GM12891 (cell line): ENCODE measurements at places on chromosomes 7 and 10.

DNA sequence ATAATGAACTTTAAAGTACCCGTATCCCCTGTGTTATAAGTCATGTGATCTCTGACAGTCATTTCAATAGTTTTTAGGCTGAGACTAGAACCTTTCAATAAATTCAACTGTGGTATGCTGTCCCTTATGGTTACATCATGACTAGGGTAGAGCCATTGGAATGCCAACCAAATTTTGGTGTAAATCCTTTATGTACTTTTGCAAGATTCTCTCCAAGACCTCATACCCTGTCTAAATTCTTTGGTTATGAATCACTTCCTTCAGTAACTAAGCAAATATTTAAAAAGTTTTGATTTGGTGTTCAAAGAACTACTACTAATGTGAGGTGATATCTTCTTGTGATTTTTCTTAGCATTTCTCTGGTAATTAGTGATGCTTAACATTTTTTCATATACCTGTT, 20.8 kb upstream of the OR6B1 start:
- DNase-seq: no peak

DNA sequence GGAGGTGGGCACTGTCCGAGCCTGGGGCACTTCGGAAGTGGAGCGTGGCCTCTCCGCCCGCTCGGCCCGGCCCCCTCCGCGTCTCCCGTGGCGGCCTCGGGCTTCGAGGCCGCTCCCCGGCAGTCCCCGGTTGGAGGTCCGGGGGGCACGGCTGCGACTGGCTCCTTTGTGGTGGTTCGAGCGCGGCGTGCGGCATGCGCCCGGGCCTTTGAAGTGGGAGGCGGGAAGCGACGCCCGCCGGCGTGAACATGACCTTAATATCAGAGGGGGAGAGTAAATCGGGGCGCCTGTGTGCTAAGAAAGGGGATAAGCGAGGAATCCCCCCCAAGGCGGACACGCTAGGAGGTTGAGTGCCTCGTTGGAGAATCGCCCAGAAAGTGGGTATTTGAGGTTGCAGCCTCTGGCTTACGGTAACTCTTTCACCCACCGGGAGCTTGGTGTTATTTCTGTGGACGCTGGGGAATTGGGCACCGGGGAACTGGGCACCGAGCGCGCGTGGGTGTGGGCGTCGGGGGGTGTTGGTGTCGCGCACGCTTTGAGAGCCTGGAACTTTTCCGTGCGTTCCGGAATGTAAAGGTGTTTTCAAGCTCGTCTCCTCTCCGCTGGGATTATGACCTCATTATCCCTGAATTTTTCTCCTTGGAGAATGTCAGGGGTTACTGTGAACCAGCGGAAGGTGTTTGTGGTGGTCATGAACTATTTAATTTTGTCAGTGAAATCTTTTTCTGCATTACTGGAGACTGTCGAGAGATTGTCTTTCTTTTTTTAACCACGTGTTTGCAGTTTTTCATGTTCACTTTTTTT, 660 bp downstream of the SUV39H2 start:
- peak; percentile 27 for DNase-seq

DNA sequence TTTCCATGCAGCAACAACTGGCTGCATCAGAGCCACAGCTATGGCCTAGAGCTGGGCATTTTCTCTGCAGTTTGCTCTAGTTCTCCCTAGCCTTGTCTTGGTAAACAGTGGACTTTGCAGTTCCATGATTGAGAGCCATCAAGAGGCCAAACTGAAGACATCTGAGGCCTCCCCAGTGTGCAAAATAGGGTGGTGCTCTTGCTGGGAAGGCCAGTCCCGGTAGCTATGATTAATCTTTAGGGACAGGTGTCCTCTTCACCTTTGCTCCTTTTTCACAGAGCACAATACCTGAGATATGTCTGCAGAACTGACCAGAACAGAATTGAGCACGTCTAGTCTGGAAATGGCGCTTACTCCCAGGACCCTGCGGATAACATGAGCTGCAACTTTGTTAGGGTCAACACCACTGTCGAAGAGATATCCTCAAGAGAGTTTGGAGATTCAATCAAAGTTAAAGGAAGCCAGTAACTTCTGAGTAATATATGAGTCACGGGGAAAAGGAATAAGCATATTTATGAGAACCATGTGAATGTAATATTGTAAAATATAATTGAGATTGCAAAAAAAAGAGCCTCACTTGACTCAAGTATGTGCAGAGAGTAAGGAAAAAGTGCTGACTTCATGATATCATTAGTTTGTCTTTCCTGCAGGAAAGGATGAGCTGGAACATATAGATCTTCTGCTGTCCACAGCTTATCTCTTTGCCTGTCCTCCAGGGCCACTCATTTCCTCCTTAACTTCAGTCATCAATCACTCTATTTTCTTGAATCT, 76.7 kb downstream of the ANK3 start:
- DNase-seq: no peak

DNA sequence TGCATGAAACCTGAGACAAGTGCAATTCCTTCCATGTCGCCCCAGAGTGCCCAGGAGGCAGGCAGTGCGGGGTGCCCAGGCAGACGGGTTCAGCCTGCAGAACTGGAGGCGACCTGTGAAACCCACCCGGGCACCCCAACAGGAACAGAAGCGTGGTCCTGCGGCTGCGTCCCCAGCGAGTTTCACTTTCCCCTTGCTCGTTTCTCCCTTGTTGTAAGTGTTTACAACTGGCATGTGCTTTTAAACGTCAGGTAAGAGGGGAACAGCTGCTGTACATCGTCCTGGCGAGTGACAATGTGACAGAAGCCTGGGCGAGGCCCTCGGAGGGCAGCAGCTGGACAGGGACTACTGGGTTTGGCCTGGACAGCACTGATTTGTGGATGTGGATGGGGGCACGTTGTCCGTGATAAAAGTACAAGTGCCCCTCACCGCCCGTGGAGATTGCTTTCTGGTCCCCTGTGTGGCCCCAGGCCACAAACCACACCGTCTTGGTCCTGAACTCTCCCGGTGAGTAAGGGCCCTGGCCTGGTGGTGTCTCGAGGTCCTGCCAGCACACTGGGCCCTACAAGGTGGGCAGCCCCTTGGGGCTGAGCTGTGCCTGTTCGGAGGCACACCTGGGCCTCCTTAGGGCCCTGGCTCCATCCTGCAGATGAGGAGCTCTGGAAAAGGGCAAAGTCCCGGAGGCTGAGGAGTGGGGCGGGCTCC, 4.0 kb downstream of the VENTX start:
- DNase-seq: no peak

- no peak for DNase-seq
These were observed 242.2 kb downstream of the HGF start for GRCh38 chr7:81527651-81528050.

DNA sequence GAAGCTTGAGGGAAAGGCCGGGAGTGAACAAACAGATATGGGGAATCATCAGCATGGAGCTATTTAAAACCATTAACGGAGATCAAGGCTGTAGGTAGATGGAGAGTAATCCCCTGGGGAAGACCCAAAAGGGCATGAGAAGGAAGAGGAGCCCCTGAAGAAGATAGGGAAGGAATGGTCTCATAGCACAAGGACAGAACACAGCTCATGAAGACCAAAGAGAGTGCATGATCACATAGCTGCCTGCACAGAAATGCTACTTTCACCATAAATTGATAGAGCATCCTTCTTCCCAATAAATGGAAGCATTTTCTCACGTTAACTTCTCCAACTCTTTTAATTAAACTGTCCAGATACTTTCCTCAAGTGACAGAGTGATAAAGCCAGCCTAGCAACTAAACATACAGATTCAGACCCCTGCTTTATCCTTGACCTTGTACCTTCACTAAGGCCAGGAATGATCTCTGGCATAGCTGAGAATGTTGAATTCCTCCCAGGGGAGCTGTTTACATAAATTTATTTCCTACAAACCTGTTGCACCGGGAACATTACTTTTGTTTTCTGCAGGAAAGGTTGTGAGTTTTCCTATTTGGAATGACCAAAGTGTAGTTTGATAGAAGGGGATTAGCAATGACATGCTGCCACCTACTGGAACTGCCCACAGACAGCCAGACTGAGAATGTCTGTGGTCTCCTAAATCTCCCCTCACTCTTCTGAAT, 110.8 kb upstream of the LRGUK start:
- no peak for DNase-seq

DNA sequence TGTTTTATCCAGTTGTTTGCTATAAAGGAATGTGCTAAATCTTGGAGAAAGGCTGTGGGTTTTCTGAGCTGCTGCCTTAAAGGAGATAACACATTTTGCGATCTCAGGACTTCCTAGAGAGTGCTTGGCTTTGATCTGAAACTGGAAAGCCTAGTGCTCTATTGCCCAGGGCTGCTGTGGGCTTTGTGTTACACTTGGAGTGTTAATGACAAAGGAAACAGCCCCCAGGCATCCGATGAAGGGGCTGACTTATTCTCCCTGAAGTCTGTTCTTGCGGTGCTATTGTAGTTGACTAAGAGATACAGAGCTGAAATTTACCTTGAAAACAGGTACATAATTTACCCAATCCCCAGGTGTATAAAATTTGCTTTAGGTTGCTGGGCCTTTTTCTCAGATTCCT, 74.5 kb downstream of the SND1 start:
- DNase-seq: no peak

GRCh38 chr10:108409306-108409705, 1244.8 kb upstream of the SORCS1 start:
- no peak for DNase-seq

- no peak for DNase-seq
These were observed 33.6 kb downstream of the VSTM4 start for GRCh38 chr10:49081547-49082275.

DNA sequence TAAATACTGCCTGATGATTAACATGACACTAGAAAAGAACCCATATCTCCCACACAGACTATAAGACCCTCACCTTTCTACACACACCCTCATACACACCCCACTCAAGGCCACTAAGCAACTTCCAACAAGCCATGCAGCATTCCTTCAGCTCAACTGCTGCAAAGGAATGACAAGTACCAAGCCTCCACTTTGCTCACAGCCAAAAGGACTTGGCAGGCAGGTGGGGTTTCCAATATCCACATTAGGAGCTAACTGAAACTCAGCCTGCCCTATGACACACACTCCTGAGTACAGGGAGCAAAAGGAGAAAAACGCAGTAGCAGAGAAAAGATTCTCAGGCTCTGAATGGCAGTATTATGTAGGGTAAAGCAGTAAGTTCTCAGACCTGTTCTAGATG, 13.4 kb downstream of the USP54 start:
- DNase-seq: no peak

DNA sequence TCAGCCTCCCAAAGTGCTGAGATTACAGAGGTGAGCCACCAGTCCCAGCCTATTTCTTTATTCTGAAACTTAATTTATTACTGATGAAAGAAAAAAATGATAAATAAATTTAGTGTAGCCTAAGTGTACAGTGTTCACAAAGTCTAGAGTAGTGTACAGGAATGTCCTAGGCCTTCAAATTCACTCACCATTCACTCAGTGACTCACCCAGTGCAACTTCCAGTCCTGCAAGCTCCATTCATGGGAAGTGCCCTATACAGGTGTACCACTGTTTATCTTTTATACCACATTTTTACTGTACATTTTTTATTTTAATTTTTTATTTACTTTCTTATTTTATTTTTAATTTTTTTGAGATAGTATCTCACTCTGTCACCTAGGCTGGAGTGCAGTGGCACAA, 12.2 kb downstream of the MRLN start:
- no peak for DNase-seq

- DNase-seq: no peak
These were observed 61.1 kb downstream of the PWWP2B start for GRCh38 chr10:132458071-132458585.

DNA sequence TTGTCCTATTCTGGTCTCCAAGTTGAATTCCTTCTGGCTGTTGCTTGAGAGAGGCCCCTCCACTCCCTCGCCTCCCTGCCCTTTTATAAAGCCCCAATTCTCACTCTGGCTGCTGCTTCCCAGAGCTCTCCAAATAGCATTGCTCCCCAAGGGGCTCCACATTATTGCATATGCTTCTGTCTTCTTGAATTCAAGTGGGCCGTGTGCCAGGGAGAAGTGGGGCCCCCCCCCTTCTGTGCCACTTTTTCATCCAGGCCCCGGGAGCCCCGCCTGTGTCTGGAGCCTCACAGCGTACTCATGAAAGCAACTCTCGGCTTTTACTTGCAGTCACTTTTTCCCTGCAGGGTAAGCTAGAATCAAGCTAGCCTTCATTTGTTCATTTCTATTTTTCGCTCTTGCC, 265.1 kb downstream of the CCSER2 start:
- DNase-seq: no peak
